ENCODE measurements at places on chromosomes 16 and 17.

DNA sequence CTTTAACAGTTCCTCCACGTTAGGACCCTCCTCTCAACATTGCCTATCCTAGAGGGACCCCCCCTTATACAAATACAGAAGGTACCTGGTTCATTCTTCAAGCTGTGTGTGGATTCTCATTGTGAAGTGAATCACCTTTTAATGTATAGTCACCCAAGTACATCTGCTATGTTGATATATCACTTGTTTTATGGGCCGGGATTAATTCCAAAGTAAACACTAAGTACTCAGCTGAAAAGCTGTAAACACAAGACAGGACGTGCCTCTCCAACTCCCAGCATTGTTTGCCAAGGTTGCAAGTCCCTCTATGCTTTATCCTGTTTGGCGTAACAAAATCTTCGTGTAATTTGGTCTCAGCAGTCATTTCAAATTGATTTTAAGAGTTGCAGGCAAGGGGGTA, 123.6 kb downstream of the RBFOX1 start:
- DNase-seq: no peak

- no peak for DNase-seq
Observed at GRCh38 chr16:4111748-4112696, 4.2 kb downstream of the ADCY9 start.

GRCh38 chr16:76639685-76640289, 362.6 kb downstream of the CNTNAP4 start:
- no peak for DNase-seq

DNA sequence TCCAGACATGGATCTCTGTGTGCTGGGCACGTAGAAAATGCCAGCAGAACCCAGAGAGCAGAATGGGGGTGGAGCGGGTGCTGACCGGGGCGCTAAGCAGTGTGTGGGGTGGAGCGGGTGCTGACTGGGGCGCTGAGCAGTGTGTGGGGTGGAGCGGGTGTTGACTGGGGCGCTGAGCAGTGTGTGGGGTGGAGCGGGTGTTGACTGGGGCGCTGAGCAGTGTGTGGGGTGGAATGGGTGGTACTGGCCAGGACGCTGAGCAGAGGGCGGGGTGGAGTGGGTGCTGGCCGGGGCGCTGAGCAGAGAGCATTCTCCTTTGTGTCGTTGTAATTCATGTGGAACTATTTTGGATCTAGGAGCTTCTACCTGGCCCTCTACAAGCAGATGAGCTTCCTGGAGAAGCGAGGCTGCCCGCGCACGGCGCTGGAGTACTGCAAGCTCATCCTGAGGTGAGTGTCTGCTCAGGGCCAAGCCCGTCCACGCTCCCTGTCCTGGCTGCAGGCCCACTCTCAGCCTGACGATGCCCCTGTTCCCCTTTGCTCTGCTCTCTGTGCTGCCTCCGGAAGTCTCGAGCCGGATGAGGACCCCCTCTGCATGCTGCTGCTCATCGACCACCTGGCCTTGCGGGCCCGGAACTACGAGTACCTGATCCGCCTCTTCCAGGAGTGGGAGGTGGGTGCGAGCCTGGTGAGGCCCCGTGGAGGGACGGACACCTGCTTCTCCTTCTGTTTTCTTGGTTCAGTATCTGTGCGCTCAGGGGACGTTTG, 20.3 kb upstream of the MC1R start:
- DNase-seq: no peak

GRCh38 chr17:47873200-47874090, 22.5 kb upstream of the SP6 start:
- DNase-seq: no peak

DNA sequence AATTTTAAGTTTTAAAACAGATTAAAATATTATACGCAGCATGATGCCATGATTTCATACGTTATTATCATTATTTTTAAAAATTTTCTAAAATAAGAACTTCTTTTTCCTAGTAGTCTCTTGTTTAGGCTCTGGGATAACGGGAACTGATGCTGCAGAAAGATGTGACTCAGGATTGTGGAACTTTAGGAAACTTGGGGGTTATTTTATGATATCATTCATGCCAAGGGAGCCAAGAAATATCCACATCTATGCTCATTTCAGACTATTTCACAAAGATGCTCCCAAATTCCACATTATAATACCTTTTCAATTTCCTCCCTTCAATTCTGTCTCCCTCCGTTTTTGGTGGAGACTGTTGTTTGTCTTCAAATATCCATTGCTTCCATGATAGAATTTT, 236.4 kb downstream of the HS3ST3A1 start:
- no peak for DNase-seq

GRCh38 chr17:9240659-9241370, 219.5 kb downstream of the NTN1 start:
- DNase-seq: no peak

- no peak for DNase-seq
Observed at GRCh38 chr17:31318851-31319661, 2.4 kb downstream of the EVI2A start.

DNA sequence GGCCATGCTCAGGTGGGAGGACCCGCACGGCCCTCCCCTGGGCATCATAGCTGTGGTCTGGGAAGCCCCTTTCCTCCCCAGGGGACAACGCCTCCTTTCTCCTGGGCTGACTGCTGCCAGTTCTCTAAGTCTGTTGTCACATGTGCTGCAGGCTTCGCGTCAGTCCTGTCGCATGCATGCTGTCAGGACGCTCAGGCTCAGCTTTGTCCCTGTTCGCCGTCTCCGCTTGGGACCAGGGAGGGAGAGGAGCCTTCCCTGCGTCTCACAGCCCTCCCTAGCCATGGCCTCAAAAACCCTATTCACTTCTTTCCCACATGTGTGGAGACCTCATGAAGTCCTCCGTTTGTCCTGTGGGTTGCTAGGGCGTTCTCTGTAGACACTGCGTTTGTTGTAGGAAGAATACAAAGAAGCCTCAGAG, 21.4 kb downstream of the LDHD start:
- DNase-seq: no peak

- DNase-seq: no peak
Observed at GRCh38 chr16:11273721-11274324, 394 bp upstream of the PRM3 start.

DNA sequence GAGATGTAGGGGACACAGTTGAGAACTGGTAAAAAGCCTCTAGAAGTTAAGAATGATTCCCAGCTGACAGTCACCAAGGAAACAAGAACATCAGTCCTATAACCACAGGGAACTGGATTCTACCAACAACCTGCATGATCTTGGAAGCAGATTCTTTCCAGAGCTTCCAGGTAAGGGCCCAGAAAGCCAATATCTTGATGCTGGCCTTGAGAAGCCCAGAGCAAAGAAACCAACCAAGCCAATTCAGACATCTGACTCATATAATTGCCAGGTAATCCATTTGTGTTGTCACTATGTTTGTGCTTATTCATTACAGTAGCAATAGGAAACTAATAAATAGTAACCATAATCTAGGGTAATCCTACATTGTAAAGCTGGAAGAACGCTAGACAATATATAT, 81.6 kb downstream of the CACNG1 start:
- DNase-seq: no peak

DNA sequence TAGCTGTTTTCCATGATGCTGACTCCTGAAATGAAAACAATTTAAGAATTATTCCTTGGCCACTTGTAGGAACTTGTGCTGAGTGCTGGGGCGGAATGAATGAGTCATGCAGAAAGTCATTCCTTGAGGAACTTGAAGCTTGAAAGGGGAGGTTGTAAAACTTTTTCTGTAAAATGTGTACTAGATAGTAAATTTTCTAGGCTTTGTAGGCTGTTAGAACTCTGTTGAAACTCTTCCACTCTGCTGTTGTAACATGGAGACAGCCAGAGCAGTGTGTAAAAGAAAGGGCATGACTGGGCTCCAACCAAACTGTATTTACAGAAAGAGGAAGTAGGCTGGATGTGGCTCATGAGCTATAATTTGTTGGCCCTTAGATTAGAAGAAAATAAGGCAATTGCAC, 46.1 kb downstream of the ABCA8 start:
- DNase-seq: no peak

DNA sequence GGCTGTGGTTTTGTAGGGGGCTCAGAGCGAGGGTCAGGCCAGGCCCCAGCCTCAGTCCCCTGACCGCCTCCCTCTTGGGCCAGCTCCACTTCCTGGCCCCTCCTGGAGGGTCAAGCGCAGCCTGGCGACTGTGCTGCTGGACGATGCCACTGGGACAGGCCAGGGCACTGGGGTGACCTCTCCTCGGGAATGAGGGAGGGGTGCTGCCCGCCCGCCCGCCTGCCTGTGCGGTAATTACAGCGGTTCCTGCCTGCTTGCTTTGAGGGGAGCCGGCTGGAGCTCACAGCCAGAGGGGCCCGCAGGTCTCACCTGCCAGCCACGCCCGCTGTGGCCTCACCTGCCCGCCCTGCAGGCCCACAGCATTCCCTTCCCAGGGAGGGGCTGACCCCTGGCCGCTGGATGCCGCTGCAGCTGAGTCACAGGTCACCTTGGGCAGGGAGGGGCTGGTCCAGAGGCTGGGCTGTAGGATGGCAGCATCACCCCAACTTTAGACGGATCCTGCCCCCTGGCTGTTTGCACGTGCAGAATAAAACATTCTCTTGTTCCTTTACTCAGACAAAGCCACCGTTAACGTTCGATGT, 76.7 kb upstream of the CBX4 start:
- no peak for DNase-seq

GRCh38 chr17:83062011-83062817, 17.2 kb upstream of the METRNL start:
- no peak for DNase-seq

GRCh38 chr17:34249061-34249460, 6.0 kb upstream of the CCL2 start:
- no peak for DNase-seq

- no peak for DNase-seq
Observed at GRCh38 chr17:17719199-17719940, 38.1 kb downstream of the RAI1 start.

GRCh38 chr17:72518753-72519597, 398.2 kb downstream of the SOX9 start:
- DNase-seq: no peak

- no peak for DNase-seq
Observed at GRCh38 chr16:48194828-48195556, 39.2 kb upstream of the ABCC12 start.

GRCh38 chr17:3951003-3951402, 13.2 kb downstream of the ATP2A3 start:
- DNase-seq: no peak

DNA sequence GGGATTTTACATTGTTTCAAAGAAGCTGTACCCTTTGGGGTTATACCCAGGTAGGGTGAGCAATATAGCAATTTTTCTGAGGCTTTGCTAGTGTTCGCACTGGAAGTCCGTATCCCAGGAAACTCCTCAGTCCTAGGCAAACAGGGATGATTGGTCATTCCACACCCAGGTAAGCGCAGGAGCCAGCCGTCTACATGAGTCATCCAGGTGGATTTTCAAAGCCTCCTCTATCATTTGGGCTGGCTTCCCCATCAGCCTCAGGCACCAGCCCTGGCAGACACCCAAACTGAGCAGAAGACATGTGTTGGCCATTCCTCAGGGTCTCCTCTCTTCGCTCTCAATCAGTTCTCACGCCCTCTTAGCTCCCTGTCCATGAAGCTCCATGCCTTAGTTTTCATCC, 135.6 kb downstream of the AIPL1 start:
- DNase-seq: no peak

GRCh38 chr16:19960183-19960582, 75.5 kb upstream of the GPRC5B start:
- no peak for DNase-seq

- no peak for DNase-seq
Observed at GRCh38 chr17:8835106-8835505, 32.4 kb downstream of the PIK3R6 start.

DNA sequence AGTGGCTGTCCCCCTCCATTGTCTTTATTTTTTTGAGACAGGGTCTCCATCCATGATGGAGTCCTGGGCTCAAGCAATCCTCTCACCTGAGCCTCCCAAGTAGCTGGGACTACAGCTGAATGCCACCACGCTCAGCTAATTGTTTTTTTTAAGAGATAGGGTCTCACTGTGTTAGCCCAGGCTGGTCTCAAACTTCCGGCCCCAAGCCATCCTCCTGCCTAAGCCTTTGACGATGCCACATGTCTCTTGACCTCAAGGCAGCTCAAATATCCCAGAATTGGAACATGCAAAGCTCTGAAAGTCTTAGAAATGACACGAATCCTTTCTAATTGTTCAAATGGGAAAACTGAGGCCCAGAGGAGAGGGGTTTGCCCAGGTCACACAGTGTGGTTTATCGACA, 75.4 kb upstream of the ZNF423 start:
- DNase-seq: no peak

DNA sequence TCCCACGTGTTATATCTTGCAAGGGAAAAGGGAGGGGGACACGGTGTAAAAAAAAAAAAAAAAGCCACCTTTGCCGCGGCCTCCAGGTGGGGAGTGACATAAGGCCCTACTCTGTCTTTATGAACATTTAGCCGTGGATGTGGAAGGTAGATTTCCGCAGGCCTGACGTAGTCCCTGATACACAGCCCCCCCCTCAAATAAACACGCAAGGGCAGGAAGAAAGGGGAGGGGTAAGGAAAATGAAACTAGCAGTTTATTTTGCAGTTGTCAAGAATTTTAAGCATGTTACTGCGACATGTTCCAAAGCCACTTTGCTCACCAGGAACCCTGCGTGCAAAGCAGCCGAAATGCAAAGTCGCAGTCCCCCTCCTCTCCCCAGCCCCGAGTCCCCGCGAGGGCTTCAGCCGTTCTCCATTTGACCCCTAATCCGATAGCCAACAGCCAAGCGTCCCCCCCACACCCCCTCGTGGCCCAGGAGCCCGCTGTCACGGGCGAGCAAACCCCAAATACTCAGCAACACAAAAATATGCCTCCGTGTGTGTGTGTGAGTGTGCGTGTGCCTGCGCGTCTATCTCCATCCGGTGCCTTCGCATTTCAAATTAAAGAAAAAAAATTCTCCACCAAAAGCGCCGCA, 1.2 kb downstream of the CBX4 start:
- DNase-seq: no peak

DNA sequence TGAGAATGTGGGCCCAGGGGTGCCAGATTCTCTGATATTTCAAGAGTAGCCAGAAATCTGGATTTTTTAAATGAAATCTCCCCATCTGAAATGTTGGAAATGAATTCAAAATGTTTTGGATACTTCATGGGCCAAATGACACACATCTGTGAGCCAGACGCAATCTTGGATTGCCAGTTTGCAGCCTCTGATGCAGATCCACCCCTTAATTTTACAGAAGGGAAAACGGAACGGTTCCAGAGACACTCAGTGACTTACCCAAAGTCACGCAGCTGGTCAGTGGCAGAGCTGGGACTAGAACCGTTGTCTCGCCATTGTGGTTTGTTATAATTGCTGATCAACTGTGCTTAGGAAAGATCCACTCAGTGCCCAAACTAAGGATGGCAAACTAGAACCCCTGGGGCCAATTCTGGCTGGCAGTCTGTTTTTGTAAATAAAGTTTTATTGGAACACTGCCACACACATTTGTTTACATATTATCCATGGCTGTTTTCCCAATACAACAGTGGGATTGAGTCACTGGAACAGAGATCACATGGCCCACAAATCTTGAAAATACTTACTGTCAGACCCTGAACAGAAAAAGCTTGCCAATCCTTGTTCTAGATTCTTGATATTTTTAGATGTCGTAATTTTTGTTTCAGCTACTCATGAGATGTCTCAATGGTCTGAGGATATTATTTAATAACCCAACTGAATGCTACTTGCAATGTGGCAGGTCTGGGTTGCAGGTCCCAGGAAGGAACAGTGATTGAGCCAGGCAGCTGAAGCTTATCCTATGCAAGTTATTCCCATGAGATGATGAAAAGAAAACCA, 143.8 kb downstream of the AXIN2 start:
- no peak for DNase-seq

GRCh38 chr16:78896280-78896679, 704.3 kb downstream of the MAF start:
- DNase-seq: no peak

- DNase-seq: no peak
Observed at GRCh38 chr16:87241137-87241771, 75.9 kb downstream of the C16orf95 start.

Data from cortex of kidney (tissue), 1 donor.